ENCODE measurements at places on chromosomes 5 and 9. TPM values are rescaled to one million over a fixed set of nuclear protein-coding genes. Genes with fewer than 3 reads are reported as not detected.

INSYN2B gene
- total RNA-seq: not detected

SHISAL2B gene
- total RNA-seq: not detected

GABBR2 gene
- total RNA-seq: not detected

TRAF1 gene
- total RNA-seq: 150 TPM

PTGES gene
- total RNA-seq: 0.56 TPM

SLC6A7 gene
- total RNA-seq: not detected

ENDOG gene
- total RNA-seq: 23.9 TPM

EQTN gene
- total RNA-seq: not detected

GRCh38 chr5:103207011-103207410 lies 51.6 kb upstream of the MACIR start:
- DNase-seq: no peak

- DNase-seq: no peak
These were observed 690.3 kb upstream of the DMAC1 start for GRCh38 chr9:8489835-8490234.

DNA sequence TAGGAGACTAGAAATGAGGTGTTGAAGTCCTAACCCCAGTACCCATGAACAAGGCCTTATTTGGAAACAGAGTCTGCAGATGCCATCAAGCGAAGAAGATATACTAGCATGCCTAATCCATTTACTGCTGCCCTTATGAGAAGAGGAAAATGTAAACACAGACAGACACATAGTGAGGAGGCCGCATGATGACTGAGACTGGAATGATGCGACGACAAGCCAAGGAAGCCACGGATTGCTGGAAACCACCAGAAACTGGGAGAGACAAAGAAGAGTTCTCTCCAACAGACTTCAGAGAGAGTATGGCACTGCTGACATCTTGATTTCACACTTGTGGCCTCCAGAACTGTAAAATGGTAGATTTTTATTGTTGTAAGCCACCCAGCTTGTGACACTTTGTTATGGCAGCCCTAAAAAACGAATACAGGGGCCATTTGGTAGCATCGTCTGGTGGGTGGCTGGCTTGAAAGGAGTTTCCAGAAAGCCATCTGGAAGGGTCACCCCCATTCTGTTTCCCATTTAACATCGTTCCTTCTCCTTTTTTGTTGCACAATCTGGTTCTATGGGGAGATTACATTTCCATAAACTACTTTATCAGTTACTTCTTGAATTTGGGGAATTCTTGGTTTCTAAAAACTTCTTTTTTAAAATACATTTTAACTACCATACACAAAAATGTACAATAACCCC lies 193.1 kb downstream of the HSD17B3 start:
- DNase-seq: no peak

- DNase-seq: no peak
These were observed 16.3 kb upstream of the GPX8 start for GRCh38 chr5:55143624-55144023.

DNA sequence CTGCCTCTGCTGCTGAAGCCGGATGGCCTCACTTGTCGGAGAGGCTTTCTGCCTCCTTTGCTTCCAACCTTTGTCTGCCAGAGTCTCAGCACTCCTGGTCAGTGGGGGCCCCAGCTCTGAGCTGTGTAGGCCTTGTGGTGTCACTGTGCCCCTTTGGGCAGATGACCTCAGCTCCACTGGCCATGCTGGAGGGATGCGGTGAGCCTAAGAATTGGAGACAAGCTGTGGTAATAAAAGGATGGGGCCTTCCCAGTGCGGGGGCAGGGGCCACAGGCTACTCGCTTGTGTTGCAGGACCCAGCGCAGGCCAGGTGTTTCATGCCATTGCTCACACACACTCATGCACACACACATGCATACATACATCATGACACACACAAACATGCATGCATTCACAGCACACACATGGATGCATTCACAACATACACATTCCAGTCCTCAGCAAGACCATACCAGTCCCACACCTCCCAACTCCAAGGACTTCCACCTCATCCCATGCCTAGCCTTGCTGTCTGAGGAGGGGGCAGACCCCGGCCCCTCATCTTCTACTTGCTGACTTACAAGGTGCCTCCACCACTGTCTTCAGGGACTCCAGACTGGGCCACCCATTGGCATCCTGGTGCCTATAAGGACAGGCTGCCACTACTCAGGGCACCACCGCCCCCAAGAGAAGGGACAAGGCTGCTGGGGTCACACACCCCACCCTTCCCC lies 237.7 kb downstream of the SYK start:
- no peak for DNase-seq

GRCh38 chr5:136101884-136102283 lies 30.8 kb upstream of the SMAD5 start:
- DNase-seq: no peak

DNA sequence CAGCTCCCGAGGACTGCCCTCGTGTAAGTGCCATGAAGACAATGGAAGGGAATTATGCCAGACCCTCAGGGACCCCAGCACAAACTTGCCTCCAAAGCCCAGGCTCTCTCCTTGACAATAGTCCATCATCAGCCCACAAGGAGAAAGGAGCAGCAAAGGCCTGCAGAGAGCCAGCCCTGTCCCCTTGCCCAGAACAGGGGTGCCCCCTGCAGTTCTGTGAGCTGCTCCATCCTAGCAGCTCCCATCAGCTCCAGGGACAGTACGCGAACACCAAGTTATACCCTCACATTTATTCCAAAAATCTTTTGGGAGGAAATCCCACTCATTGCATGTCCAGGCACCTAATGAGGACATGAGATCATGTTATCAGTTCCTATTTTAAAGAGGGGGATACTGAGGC lies 11.1 kb downstream of the BARX1 start:
- DNase-seq: no peak

DNA sequence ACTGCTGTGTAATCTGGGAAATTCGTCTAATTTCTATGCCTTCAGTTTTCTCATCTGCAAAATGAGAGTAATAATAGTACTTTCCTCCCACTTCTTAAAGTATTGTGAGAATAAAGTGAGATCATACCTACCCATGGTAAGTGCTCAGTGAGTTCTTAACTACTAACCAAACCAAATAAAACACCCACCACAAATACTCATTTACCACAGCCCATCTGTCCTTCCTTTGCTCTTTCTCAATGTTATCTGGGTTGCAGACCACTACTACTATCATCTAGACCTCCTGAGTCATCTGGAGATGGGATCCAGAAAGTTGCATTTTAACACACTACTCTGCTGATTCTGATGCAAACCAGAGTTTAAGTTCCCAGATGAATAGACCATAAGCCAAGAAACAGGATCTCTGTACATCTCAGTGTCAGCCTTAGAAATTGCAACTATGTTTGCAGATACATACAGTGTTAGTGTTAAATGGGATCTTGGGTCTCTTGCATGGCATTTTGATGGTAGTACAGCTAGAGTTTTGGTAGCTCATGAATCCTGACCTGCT lies 105.4 kb upstream of the ATP10B start:
- no peak for DNase-seq

DNA sequence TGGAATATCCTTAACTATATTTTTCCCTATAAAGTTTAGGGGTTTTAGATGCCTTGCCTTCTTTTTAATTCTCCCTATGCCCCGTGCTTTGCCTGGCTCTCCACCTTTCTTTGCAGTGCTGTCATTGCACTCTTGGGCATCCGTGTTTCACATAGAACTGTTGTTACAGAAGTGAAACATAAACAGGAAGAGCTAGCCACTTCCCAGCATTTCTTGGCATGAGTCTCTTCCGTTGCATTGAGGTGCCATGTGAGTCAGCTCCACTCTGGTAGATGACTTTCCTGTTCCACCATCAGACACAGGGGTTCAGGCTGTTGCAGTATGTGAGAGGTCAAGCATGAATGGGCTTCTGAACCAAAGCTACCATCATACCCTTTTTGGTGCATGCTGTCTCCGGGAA lies 73.4 kb downstream of the ANGPTL2 start:
- DNase-seq: peak; percentile 51

DNA sequence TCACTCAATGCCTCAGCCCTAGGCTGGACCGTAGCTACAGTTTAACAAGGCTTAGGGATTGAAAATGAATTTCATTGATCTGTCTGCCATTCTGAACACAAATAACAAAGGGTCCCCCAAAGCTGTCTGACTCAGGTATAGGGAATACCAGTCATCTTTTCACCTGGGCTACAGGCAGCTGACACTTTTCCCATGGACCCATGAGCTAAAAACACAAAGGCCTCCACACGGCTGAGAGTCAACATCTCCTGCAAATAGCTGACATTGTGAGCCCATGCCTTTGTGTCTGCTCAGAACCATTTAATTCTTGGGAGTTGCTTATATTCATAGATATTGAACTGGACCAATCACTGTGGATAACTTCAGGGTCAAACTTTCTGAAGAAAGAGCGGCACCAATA lies 121.1 kb upstream of the SLIT3 start:
- no peak for DNase-seq

- DNase-seq: no peak
These were observed 14.6 kb downstream of the ARL14EPL start for GRCh38 chr5:116046823-116047222.

- no peak for DNase-seq
These were observed 170.4 kb upstream of the RAI14 start for GRCh38 chr5:34485768-34486030.

GRCh38 chr9:133848471-133849109 lies 110.4 kb upstream of the SARDH start:
- no peak for DNase-seq

- no peak for DNase-seq
These were observed 3.1 kb downstream of the ANXA2R start for GRCh38 chr5:43036856-43037635.

- no peak for DNase-seq
These were observed 20.8 kb upstream of the SNCAIP start for GRCh38 chr5:122291000-122291901.

DNA sequence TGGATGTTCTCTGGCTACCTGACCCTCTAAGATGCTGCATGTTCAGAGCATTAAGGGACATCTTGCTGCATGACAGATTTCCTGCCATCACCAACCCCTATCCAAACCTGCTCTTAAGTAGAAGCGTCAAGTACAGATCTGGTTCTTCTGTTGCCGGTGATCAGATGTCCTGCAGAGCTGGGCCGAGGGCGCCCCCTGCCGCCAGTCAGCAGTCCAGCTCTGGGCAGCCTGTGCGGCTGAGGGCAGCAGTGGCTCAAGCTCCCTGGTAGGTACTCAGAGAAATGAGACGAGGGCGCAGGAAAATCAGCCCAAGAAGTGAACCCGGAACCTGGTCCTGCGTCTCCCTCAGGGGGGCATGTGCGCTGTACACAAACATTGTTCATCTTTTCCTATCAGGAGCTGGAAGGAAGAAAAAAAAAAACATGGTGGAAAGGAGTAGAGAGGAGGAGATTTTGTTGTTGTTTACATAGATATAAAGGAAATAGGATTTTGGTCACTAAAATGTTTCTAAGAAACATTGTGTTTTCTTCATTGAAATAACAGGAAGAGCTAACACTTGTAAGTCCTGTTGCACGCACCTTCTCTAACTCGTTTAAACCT lies 95.8 kb downstream of the CFAP90 start:
- peak; percentile 58 for DNase-seq

GRCh38 chr5:168469816-168470215 lies 16.5 kb upstream of the RARS1 start:
- no peak for DNase-seq

DNA sequence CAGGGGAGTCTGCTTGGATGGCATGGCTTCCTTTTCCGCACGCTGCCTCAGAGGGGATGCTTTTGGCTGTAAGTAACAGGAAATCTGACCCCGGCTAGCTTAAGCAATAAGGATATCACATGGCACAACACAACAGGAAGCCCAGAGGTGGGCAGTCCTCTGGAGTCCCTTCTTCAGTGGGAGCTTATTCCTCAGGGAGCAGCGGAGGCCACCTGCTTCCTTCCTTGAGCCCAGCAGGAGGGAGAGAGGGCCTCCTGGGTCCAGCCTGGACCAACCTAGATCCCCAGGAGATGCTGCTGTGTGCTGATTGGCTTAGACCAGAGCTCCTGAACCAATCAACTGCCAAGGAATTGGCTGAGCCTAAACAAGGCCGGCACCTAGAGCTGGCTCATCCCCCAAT lies 66.3 kb downstream of the C9orf50 start:
- DNase-seq: no peak

DNA sequence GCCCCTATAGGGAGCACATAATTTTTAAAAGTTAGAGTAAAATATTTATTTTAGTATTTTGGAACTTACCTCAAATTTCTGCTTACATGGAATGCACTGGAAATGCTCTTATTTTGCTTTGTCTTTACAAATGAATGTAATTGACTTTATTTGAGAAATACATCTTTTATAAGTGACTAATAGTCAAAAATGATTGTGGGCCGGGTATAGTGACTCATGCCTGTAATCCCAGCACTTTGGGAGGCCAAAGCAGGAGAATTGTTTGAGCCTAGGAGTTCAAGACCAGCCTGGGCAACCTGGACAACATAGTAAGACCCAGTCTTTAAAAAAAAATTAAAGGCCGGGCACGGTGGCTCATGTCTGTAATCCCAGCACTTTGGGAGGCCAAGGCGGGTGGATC lies 5.8 kb downstream of the HMGCR start:
- DNase-seq: no peak

GRCh38 chr5:175444060-175444904 lies at the start of gene DRD1:
TSS of gene DRD1 (minus strand) at chr5:175444182. CDS start at chr5:175443099, 1,083 bp downstream.
- DNase-seq: peak; percentile 40

DNA sequence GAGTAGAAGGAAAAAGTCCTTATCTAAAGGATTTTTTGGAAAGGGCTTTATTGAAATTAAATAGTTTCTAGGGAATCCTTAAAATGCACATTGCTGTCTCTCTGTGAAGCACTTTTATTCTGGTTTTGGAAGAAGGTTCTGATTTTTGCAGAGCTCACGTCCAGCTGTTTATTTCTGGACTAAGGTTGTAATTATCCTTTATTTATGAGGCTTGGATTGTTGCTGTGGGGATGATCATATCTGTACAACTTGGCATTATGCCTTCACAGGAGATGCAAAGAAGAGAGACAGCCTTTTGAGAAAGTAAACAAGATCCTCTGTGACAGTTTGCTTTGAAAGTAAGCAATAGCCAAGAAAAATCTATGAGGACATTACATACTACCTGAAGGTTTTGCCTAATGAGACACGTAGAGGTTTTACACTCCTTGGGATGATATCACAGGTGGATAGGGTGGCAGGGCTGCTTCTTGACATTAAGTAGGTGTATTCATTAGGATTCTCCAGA lies 14.6 kb downstream of the SMARCA2 start:
- DNase-seq: no peak

- no peak for DNase-seq
These were observed 2035.5 kb upstream of the ACO1 start for GRCh38 chr9:30348904-30349303.

- no peak for DNase-seq
These were observed 25.3 kb downstream of the CFAP90 start for GRCh38 chr5:7825630-7826029.
